ENCODE measurements at places on chromosomes 2 and 18. TPM values are rescaled to one million over a fixed set of nuclear protein-coding genes. Genes with fewer than 3 reads are reported as not detected.

The PRKAG3 gene
- total RNA-seq = not detected

The SPP2 gene
- not detected for total RNA-seq

The FEZ2 gene
- 17.2 TPM for total RNA-seq

The KIF5C gene
- total RNA-seq = 12.5 TPM

The ECEL1 gene
- 0.07 TPM for total RNA-seq

The CD226 gene
- total RNA-seq = 88.2 TPM

The DCC gene
- total RNA-seq = not detected

The SLC14A1 gene
- total RNA-seq = 2.4 TPM

The GAD1 gene
- 8.0 TPM for total RNA-seq

The OXER1 gene
- 0.68 TPM for total RNA-seq

Measured in T-helper 2 cell treated with Interferon-gamma antibody and Interleukin-4, amounts not matched to agents 100 ng/mL and 5 ng/mL, for 36 hours (primary cell).